ENCODE measurements at places on chromosomes 16 and 17. TPM values are rescaled to one million over a fixed set of nuclear protein-coding genes. Genes with fewer than 3 reads are reported as not detected.

TNFRSF17 gene
- total RNA-seq: not detected

CHST5 gene
- total RNA-seq: not detected

SYCE1L gene
- total RNA-seq: 0.33 TPM

SMPD3 gene
- total RNA-seq: not detected

PRR11 gene
- 3.1 TPM for total RNA-seq

C17orf67 gene
- total RNA-seq: 1.3 TPM

KCNG4 gene
- total RNA-seq: not detected

TBC1D16 gene
- total RNA-seq: 21.6 TPM

LRRC75A gene
- total RNA-seq: not detected

AGRP gene
- not detected for total RNA-seq

CCL8 gene
- not detected for total RNA-seq

CORO1A gene
- total RNA-seq: 5.1 TPM

CDH13 gene
- total RNA-seq: 0.39 TPM

SLC38A8 gene
- total RNA-seq: not detected

CD300H gene
- total RNA-seq: not detected

LHX1 gene
- total RNA-seq: under 0.01 TPM

CDH5 gene
- total RNA-seq: not detected

KRT10 gene
- total RNA-seq: 9.8 TPM

TIMP2 gene
- total RNA-seq: 64.5 TPM

PKMYT1 gene
- 10.2 TPM for total RNA-seq

ATAD5 gene
- total RNA-seq: 2.7 TPM

TLCD1 gene
- 15.8 TPM for total RNA-seq

OR1F1 gene
- not detected for total RNA-seq

NLRP1 gene
- 8.6 TPM for total RNA-seq

MT1M gene
- total RNA-seq: 0.79 TPM

RAB26 gene
- 0.33 TPM for total RNA-seq

DHX8 gene
- 38.9 TPM for total RNA-seq

ASGR1 gene
- total RNA-seq: 0.79 TPM

TP53TG3B gene
- total RNA-seq: not detected

DYNC1LI2 gene
- 127 TPM for total RNA-seq

AOC3 gene
- under 0.01 TPM for total RNA-seq

ANKRD40CL gene
- under 0.01 TPM for total RNA-seq

CES1 gene
- not detected for total RNA-seq

TMEM114 gene
- not detected for total RNA-seq

MEOX1 gene
- total RNA-seq: 0.65 TPM

RNF222 gene
- total RNA-seq: 1.1 TPM

MMP15 gene
- total RNA-seq: 12.0 TPM

IRX5 gene
- total RNA-seq: not detected

NTHL1 gene
- 7.9 TPM for total RNA-seq

BICDL2 gene
- total RNA-seq: not detected

KRTAP2-3 gene
- total RNA-seq: 2.3 TPM

PIRT gene
- total RNA-seq: not detected
